Smooth muscle cell of the umbilical artery (primary cell): ENCODE measurements at places on chromosomes 11 and 22. TPM values are rescaled to one million over a fixed set of nuclear protein-coding genes. Genes with fewer than 3 reads are reported as not detected.

The P4HA3 gene
- 116 and 240 TPM in 2 replicates for total RNA-seq

The KRTAP5-1 gene
- not detected in 2 replicates for total RNA-seq

The GRAMD1B gene
- 7.7 and 10.1 TPM in 2 replicates for total RNA-seq

The BIK gene
- not detected in 2 replicates for total RNA-seq

The MED17 gene
- 33.9 and 35.4 TPM in 2 replicates for total RNA-seq

The RASD2 gene
- 0.46 and 0.89 TPM in 2 replicates for total RNA-seq

The UBQLNL gene
- 0.05 and 0.30 TPM in 2 replicates for total RNA-seq

The NRXN2 gene
- total RNA-seq, result 0.30 and 6.4 TPM in 2 replicates

The MYBPC3 gene
- not detected in 2 replicates for total RNA-seq

The PTPN5 gene
- total RNA-seq, result not detected in 2 replicates

The SPON1 gene
- total RNA-seq, result 0.55 and 3.9 TPM in 2 replicates

The OSBPL5 gene
- 26.4 and 38.6 TPM in 2 replicates for total RNA-seq

The OR8G5 gene
- total RNA-seq, result not detected in 2 replicates

The MRGPRF gene
- total RNA-seq, result 9.8 and 14.7 TPM in 2 replicates

The HYOU1 gene
- 282 and 311 TPM in 2 replicates for total RNA-seq

The KCNJ1 gene
- total RNA-seq, result not detected in 2 replicates

The WNT7B gene
- under 0.01 and 2.4 TPM in 2 replicates for total RNA-seq

The PPP6R3 gene
- total RNA-seq, result 108 and 119 TPM in 2 replicates

The NXPE2 gene
- total RNA-seq, result 0.09 and 0.30 TPM in 2 replicates

The FAM111B gene
- 0.89 and 5.0 TPM in 2 replicates for total RNA-seq

The SLC5A4 gene
- 0.05 TPM in 1 of 2 replicates, not detected in the other for total RNA-seq

The MUC2 gene
- total RNA-seq, result not detected in 2 replicates
